ENCODE measurements at places on chromosomes 5 and 9.

GRCh38 chr5:37807621-37808301 is 32.1 kb downstream of the GDNF start:
- DNase-seq: no peak

GRCh38 chr5:158976035-158976434 is 123.7 kb downstream of the EBF1 start:
- no peak for DNase-seq

- DNase-seq: no peak
These were observed 249.2 kb upstream of the ANKRD55 start for GRCh38 chr5:56482363-56482762.

- no peak for DNase-seq
These were observed 120.8 kb upstream of the SLC27A6 start for GRCh38 chr5:128844354-128844923.

GRCh38 chr5:41218929-41219657 is 5.8 kb upstream of the C6 start:
- no peak for DNase-seq

Data from activated T-cell treated with anti-CD3 and anti-CD28 coated beads for 4 hours (primary cell).